HFFc6 (cell line): ENCODE measurements at places on chromosomes 3 and 15.
A peak's percentile ranks its signal among the peaks of the same experiment; 100 is the strongest.

- peak; percentile 41 for DNase-seq
Observed at GRCh38 chr3:99781761-99782160, 35.9 kb upstream of the CMSS1 start.

GRCh38 chr3:38576131-38576525 lies 73.4 kb downstream of the SCN5A start:
- DNase-seq, result no peak

DNA sequence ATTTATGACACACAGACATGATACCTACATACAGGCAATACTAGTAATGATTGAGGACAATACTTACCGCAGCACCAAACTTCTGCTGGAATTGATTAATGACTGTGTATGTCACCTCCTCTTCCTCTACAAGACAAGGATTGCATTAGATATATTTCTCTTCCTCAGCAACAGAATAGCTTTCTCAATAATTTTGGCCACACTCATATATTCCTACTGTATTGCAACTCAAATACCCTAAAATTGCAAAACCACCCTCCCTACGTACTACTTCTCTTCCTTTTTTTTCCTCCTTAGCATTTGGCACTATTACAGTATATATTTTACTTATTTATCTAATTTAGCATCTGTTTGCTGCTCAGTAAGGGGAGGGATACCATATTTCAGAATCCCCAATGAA lies 14.8 kb downstream of the EXD1 start:
- DNase-seq, result no peak

- DNase-seq, result no peak
Observed at GRCh38 chr3:23440416-23441294, 237.5 kb downstream of the UBE2E2 start.

DNA sequence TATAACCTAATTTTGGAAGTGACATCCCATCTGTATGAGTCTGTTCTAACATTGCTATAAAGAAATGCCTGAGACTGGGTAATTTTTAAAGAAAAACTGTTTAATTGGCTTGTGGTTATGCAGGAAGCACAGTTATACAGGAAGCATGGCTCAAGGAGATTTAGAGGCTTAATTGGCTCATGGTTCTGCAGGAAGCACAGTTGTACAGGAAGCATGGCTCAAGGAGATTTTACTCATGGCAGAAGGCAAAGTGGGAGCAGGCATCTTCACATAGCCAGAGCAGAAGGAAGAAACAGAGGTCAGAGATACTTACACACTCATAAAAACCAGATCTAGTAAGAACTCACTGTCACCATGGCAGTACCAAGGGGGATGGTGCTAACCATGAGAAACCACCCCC lies 193.1 kb upstream of the ADAMTS9 start:
- DNase-seq, result no peak

DNA sequence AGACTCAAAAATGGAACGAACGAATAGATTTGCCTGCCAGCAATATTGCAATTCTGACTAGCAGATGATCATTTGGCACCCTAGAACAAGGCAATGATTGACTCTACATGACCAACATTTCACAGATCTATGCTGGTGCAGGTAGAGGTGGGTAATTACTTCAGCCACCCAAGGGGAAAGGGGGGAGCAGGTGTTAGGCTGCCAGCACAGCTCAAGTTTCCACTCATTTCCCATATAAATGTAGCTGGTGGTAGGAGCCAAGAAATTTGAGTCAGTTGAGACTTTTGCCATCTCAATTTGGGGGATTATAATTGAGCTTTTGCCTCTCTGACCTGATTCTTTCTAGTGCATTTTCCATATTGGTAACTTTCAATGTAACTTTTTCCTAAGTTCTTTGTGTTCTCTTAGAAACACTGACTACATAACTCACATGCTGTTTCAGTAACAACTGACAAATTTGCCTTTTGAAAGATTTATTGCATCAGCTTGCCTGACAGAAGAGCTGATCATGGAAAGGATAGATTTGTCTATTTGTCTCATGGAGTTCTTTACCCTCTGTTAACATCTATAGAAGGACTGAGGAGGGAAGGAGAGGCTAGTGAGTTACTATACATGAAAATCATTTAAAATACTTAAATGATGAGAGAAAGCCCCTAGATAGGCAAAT lies 902.5 kb downstream of the ZPLD1 start:
- DNase-seq, result no peak

DNA sequence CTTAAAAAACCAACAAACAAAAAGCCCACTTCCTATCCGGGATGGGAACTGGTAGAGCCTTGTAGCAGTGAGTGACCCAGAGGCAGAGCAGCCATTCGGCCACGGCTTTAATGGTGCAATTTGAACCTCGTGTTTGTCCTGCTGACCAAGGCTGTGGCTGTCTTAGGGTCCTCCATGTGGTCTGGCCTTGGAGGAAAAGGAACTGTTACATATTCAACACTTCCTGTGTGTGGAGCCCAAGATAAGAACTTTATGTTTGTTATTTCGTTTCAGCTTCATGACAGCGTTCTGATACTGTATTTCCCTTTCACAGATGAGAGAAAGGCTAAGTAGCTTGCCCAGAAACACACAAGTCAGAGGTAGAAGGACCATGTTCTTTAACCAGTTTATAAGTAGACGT lies 269.8 kb downstream of the SV2B start:
- no peak for DNase-seq

GRCh38 chr3:30226601-30227151 lies 379.7 kb upstream of the TGFBR2 start:
- no peak for DNase-seq

DNA sequence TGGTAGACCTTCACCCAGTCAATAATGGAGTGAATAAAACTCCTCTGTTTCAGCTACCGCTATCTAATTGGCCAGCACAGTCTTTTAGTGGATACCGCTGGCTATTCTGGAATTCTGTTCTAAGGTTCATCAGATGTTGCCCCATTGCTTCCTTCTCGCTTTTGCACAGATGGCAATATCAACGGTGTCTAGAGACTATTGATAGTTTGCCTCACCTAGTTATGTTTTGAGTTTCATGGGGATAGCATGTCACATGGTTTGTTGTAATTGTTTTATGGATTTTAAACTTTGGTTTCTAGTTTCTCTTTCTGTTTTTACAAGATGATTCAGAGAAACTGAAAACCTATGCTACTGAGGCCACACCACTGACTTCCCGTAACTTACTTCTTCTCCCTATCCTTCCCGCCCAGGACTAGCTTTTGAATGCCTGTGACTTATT lies 2.0 kb downstream of the XRN1 start:
- DNase-seq, result peak; percentile 17

- no peak for DNase-seq
Observed at GRCh38 chr3:52222319-52223221, 2.9 kb downstream of the TLR9 start.

DNA sequence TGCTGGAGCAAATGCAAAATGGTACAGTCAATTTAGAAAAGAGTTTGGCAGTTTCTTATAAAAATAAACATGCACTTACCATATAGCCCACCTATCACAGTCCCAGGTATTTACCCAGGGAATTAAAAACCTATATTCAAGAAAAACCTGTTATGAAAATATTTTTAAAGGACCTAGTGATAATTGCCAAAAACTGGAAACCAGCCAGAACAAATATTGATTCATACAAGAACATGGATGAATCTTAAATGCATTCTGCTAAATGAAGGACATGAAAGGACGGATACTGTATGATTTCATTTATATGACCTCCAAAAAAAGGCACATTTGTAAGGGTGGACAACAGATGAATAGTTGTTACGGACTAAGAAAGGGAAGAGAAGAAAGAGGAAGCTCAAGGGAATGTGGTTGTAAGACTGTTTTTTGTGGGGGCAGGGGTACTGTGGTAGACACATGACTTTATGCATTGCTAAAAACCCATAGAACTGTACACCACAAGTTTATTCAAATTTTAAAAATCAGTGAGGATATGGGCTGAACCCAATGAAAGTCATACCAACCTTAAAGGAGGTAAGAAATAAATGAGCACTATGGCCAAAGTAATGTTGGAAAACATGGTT lies 61.0 kb downstream of the ZBBX start:
- no peak for DNase-seq

DNA sequence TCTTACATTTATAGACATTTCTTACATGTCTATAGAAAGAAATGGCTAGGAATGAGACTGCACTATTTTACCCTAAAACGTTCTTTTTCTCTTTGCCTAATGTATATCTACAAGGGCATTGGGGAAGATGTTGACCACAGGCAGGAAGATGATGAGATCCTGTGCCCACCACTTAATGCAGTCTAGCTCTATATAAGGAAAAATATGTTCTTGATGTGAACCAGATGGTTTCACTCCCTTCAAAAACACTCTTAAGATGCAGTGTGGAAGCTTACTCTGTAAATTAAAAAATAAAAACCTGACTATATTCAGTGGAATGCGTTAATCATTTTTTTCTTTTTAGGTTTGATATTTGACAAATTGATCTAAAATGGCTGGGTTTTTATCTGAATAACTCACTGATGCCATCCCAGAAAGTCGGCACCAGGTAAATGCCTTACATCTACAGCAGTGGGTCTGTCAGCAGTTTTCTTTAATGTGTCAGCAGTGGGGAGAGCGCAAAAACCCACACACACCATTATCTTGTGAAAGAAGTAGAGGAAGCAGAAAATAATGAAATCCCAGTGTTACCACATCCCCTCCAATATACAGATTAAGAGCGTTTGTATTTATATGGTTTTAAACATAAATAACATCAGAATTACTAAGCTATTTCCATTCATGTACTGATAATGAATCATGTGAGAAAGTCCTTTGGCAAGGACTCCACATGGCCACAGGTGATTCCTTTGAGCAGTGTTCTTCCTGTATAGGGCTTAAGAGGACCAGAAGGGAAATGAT lies 10.1 kb downstream of the AGTR1 start:
- DNase-seq, result no peak

GRCh38 chr3:151278230-151278629 lies at the start of gene P2RY14:
TSS of gene P2RY14 (minus strand) at chr3:151278542. CDS start at chr3:151214316, 64,226 bp downstream.
- DNase-seq, result no peak

DNA sequence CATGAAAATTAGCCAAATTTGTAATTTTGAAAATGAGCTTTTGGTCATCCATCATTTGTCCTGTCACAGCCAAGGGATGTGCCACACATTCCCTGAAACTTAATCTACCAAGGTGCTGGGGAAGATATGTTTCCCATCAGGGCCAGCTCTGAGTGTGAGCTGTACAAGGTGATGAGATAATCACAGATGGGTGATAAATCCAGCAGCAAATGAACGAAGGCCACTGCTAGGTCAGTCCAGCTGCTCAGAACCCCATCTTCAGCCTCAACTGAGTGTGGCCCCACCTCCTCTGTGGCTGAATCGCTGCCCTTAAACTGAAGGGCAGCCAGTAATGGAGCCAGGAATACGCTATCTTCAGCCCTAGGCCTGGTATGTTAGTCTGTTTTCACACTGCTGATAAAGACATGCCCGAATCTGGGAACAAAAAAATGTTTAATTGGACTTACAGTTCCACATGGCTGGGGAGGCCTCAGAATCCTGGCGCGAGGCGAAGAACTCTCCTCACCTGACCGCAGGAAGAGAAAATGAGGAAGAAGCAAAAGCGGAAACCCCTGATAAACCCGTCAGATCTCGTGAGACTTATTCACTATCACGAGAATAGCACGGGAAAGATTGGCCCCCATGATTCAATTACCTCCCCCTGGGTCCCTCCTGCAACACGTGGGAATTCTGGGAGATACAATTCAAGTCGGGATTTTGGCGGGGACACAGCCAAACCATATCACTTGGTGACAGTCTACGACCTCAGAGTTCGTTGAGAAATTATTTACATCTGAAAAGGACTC lies 553.0 kb downstream of the NTRK3 start:
- DNase-seq, result no peak

DNA sequence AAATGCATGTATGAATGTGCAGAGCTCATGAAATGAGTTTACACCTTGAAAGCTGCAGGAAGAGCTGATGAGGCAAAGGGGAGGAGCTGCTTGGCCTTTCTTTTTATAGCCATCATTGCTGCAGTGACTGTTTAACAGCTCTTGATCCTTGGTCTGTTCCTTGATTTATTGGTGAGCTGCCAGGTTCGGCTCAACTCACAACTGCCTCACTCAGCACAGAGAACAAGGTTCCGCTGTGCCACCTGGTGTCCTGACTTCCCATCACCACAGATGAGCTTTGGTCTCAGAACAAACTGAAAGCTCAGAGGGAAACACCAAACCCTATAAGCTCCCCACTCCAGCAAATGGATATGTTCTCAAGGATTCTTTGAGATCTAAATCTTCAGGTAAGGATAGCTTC lies 626.1 kb downstream of the MAGI1 start:
- no peak for DNase-seq

DNA sequence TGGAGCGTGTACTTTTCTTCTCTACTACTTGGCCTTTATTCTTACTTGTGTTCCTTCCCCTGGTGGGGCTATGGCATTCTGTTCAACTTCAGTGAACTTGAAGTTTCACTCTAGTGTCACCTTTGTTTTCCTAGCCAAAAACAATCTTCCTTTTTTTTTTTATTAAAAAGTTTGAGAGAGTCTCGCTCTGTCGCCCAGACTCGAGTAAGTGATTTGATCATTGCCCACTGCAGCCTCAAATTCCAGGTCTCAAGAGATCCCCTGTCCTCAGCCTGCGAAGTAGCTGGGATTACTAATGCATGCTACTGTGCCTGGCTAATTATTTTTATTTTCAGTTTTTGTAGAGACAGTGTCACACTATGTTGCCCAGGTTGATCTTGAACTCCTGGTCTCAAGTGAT lies 124.8 kb downstream of the SST start:
- DNase-seq, result no peak

GRCh38 chr3:175399156-175399840 lies 540.2 kb downstream of the NAALADL2 start:
- DNase-seq, result no peak

DNA sequence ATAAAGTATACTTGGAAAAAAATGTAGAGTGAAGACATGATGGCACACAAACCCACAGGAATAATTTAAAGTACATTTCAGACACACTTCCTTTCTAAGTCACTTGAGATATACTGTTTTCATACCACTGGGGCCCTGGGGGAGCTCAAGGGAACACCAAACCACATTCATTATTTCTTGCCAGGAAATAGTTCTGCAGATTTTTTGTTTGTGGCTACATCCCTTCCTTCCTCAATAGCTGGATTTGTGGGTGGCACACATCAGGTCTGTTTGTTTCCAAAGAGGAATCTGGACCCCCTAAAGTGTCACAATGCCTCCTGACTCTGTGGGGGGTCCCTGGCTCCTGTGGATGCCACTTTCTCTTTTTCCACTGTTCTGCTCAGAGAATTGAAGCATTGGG lies 153.5 kb upstream of the COL8A1 start:
- DNase-seq, result no peak

DNA sequence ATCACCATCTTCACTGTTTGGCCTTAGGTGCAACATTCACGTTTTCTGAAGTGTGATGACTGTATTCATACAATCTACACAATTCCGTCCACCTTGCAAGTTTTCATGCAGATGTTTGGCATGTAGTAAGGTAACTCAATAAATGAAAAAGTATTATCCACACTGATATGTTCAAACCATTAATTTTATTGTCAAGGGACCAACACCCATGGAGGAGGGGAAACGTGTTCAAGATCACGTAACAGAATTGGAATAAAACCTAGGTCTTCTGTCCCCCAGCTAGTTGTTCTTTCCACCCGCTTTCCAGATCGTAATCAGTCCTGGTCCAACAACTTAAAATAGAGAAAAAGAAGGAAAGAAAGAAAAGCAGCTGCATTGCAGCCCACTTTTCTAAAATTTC lies 560.4 kb upstream of the MCTP2 start:
- no peak for DNase-seq

GRCh38 chr15:47461652-47462141 lies 255.6 kb upstream of the SEMA6D start:
- peak; percentile 43 for DNase-seq
